Smooth muscle cell of the umbilical artery (primary cell): ENCODE measurements at places on chromosomes 6 and 20. TPM values are rescaled to one million over a fixed set of nuclear protein-coding genes. Genes with fewer than 3 reads are reported as not detected.

Gene PCSK2
- not detected in 2 replicates for total RNA-seq

Gene EFCAB8
- under 0.01 and 0.97 TPM in 2 replicates for total RNA-seq

Gene SEL1L2
- 0.89 TPM in 1 of 2 replicates, not detected in the other for total RNA-seq

Gene EEF1E1
- 36.5 and 87.1 TPM in 2 replicates for total RNA-seq

Gene LHFPL5
- total RNA-seq, result not detected in 2 replicates

Gene PNISR
- 70.1 and 72.8 TPM in 2 replicates for total RNA-seq

Gene SAMD5
- total RNA-seq, result 0.88 and 3.3 TPM in 2 replicates

Gene RHAG
- total RNA-seq, result not detected in 2 replicates

Gene HLA-DRB5
- total RNA-seq, result 0.09 TPM in 1 of 2 replicates, not detected in the other

Gene F13A1
- not detected in 2 replicates for total RNA-seq

Gene SLC22A3
- 142 and 243 TPM in 2 replicates for total RNA-seq

Gene TAP2
- total RNA-seq, result 8.3 and 11.4 TPM in 2 replicates

Gene EDN3
- not detected in 2 replicates for total RNA-seq

Gene LATS1
- total RNA-seq, result 9.8 and 12.7 TPM in 2 replicates

Gene ENPP5
- total RNA-seq, result under 0.01 TPM in 1 of 2 replicates, not detected in the other

Gene MUC21
- not detected in 2 replicates for total RNA-seq

Gene ZNF391
- 1.8 and 2.4 TPM in 2 replicates for total RNA-seq

Gene PDE7B
- 18.7 and 35.3 TPM in 2 replicates for total RNA-seq

Gene BPIFB4
- not detected in 2 replicates for total RNA-seq

Gene CFAP206
- total RNA-seq, result 0.37 and 0.59 TPM in 2 replicates

Gene FAM83B
- total RNA-seq, result 0.09 TPM in 1 of 2 replicates, not detected in the other

Gene VIP
- not detected in 2 replicates for total RNA-seq

Gene WFDC5
- not detected in 2 replicates for total RNA-seq

Gene MAPK13
- total RNA-seq, result 11.0 and 16.4 TPM in 2 replicates

Gene CDKN1A
- total RNA-seq, result 567 and 603 TPM in 2 replicates

Gene TXLNB
- total RNA-seq, result 0.05 TPM in 1 of 2 replicates, not detected in the other

Gene SERAC1
- 11.5 and 16.3 TPM in 2 replicates for total RNA-seq

Gene SLC26A8
- 0.05 TPM in 1 of 2 replicates, not detected in the other for total RNA-seq

Gene SLC22A1
- total RNA-seq, result 0.89 and 1.4 TPM in 2 replicates

Gene ZKSCAN3
- 6.2 and 6.7 TPM in 2 replicates for total RNA-seq

Gene PGC
- total RNA-seq, result not detected in 2 replicates

Gene PRND
- 0.09 and 0.30 TPM in 2 replicates for total RNA-seq

Gene EYS
- 0.05 TPM in 1 of 2 replicates, not detected in the other for total RNA-seq

Gene ANKS1A
- total RNA-seq, result 9.5 and 15.7 TPM in 2 replicates

Gene PSORS1C2
- total RNA-seq, result not detected in 2 replicates

Gene MACROD2
- 1.8 and 2.6 TPM in 2 replicates for total RNA-seq

Gene PRRT1
- total RNA-seq, result 0.09 TPM in 1 of 2 replicates, not detected in the other

Gene FAM162B
- not detected in 2 replicates for total RNA-seq
